ENCODE measurements at places on chromosomes 12 and 14.
A peak's percentile ranks its signal among the peaks of the same experiment; 100 is the strongest.

DNA sequence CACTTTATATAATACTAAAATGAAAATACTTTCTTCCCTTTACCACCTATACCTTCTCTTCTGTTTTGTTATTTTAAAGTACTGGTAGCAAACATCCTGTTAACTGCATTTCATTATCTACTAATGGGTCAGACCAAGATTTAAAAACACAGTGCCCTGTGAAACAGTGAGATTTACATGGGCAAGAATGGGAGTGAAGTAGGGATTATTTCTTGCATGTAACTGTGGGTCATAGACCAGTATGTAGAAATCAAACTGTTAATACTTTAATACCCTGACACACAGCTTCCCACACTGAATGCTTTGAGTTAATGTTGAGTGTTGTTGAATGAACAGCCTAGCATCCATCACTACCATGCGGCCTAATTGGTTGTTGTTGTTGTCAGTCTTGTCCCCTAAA is 61.6 kb downstream of the PLEKHA5 start:
- no peak for DNase-seq

DNA sequence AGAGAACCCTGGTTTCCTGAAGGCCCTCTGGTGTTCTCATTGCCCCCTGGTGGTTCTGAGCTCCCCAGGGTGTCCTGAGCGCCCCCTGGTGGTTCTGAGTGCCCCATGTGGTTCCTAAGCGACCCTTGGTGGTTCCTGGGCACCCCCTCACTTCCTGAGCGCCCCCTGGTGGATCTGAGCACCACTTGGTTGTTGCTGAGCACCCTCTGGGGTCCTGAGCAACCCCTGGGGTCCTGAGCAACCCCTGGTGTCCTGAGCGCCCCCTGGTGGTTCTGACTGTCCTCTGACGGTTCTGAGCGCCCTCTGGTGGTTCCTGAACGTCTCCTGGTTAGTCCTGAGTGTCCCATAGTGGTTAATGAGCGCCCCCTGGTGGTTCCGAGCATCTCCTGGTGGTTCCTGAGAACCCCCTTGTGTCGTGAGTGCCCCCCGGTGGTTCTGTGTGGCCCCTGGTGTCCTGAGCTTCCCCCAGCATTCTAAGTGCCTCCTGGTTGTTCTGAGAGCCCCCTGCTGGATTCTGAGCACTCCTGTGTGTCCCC is 568.3 kb downstream of the TMEM121 start:
- DNase-seq: no peak

GRCh38 chr14:50791201-50791600 is 39.8 kb downstream of the NIN start:
- DNase-seq: no peak

- no peak for DNase-seq
Observed at GRCh38 chr12:82554529-82554928, 132.2 kb upstream of the TMTC2 start.

DNA sequence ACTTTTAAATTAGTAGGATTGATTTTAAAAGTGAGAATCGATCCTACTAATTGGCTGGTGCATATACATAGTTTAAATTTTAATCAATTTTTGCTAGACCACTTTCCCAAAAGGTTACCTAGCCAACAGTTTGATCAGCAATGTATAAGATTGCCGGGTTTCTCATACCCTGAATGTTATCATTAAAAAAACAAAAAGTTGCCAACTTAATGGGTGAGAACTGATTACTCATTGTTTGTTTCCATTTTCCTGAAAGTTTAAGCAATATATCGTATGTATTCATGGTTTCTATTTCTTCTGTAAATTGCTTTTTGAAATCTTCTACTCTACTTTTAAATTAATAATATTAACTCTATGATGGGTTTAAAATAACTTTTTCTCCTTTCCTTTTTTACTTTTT is 4.4 kb upstream of the MYBPC1 start:
- no peak for DNase-seq

DNA sequence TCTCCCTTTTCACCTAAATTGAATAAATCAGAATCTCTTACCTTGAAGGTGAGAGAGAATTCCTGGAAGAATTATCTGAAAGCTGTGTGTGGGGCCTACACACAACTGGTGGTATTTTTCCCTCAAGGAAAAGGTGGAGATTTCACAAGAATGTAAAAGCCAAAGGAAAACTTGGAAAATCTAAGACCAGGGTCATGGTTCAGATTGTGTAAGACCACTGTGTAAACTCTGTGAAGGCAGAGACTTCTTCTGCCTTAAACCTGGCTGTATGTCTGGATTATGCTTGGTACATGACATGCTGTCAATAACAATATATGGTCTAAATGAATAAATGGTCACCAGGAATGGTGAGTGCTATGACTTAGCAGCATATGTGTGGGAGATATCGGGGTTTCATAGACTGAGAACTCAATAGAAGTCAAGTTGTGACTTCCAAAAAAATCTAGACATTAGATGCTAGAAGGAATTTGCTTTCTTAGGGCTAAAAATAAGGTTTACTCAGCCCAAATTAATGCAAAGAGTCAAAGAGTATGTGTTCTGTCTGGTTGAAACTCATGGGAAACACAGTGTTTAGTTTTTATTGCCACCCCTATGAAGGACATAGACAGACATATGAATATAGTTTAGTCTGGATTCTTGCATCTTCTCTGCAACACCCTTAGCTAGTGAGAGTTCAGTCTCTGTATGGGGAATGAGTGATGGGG is 163.7 kb downstream of the SNAPC1 start:
- DNase-seq: no peak

GRCh38 chr12:19683178-19683927 is 244.1 kb downstream of the AEBP2 start:
- DNase-seq: no peak

GRCh38 chr12:2963154-2963759 is 4.1 kb downstream of the TEAD4 start:
- no peak for DNase-seq

- peak; percentile 82 for DNase-seq
Observed at GRCh38 chr14:70907996-70908934, 1.0 kb downstream of the PCNX1 start.

DNA sequence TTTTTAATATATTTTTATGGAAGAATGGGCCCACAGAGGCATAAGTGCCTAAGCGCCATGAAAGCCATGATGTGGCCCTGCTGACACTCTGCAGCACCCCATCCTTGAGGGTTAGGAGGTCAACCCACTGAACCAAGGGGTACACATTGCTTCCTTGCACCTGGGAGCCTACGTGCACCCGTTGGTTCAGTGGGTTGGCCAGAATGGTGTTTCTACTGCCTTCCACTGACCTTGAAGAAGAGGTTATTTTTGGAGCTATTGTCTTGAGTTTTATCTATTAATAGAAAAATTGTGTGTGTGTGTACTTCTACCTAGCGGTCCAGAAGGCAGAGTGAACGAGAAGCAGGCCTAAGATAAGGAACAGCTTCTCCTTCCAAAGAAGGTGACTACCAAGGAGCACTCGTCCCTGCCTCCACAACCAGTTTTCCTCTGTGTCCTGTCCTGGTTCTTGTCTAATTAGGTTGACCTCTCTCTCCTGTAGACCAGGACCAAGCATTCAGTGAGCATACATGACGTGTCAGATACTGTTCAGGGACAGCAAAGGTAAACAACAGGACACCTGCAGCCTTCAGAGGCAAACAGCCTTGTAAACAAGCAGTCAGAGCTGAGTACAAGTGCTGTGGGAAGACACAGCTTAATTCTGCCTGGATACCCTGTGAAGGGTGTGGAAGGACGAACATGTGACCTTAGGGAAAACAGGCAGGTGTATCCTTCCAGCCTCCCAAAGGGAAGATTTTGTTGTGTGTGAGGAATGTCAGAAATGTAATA is 30.4 kb upstream of the PLEK2 start:
- no peak for DNase-seq

DNA sequence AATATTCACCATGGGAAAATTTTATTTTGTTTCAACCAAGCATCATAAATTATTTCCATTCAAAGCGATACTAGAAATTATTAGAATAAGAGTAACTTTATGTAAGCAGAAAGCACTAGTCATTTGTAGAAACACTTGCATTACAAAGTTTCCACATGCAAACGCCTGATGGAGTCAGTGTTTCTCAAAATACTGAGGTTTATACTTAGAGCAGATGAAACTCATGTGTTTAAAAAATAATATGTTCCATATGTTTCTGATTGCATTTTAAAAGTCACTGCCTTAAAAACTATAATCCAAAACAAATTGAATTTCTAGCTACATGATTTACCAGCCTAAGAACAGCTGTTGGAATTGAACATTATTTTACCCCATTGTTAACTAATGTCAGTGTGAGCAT is 1246.4 kb downstream of the SLC16A7 start:
- peak; percentile 34 for DNase-seq

DNA sequence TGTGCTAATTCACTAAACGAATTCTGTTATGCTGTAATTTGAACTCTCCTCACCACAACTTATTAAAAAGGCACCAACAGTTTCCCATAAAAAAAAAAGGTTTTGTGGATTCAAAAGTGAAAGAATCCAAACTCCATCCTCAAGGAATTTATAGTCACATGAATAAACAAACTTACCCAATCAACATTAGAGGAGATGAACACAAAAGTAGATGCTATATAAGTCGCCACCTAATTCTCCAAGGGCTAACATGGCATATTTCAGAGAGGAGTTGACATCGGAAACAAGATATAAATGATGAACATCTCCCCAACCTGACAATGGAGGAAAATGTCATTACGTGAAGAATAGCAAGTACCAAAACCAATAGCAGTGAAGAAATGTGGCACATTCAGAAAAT is 265.5 kb upstream of the PRKD1 start:
- DNase-seq: no peak

GRCh38 chr14:97625477-97625876 is 828.3 kb downstream of the VRK1 start:
- peak; percentile 30 for DNase-seq

GRCh38 chr14:46951103-46951502 is 299.5 kb upstream of the RPL10L start:
- no peak for DNase-seq

DNA sequence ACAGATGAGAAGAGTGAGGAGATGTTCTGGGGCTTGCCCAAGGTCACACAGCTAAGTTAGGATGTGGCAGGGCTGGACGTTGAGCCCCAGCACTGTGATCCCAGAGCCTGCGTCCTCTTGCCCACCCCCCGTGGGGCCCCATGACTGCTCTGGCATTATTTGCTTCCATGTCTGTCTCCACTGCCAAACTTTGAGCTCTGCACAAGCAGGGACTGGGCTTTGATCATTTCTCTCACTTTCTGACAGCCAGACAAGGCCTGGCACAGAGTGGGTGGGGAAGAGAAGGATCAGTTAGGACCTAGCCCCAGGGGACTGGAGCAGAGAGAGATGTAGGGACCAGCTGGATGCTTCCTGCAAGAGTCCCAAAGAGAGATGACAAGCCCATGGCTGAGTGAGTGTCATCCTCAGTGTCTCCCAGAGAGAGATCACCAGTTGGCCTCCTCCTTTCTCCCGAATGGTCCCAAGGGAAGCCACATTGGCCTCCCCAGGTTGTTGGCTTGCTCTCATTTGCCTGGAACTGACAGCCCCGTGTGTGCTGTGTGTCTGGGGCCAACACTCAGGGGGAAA is 126.7 kb upstream of the PWP1 start:
- DNase-seq: no peak

GRCh38 chr14:97301931-97302559 is 504.9 kb downstream of the VRK1 start:
- no peak for DNase-seq

- peak; percentile 62 for DNase-seq
Observed at GRCh38 chr14:50795142-50795541, 35.8 kb downstream of the NIN start.

GRCh38 chr12:48336564-48336963 is 14.2 kb downstream of the ZNF641 start:
- no peak for DNase-seq

GRCh38 chr12:20653871-20654270 is 41.3 kb upstream of the SLCO1C1 start:
- DNase-seq: no peak

DNA sequence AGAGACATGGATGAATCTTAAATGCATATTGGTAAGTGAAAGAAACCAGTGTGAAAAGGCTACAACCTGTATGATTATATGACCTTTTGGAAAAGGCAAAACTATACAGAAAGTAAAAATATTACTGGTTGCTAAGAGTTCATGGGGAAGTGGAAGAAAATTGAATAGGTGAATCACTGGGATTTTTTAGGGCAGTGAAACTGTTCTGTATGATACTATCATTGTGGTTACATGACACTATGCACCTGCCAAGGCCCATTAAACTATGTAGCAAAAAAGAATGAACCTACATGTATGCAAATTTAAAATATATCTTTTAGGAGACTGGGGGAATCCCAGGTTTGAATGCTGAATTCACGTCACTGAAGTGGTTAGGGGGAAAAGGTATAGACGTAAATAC is 12.6 kb upstream of the OR8S1 start:
- DNase-seq: no peak

DNA sequence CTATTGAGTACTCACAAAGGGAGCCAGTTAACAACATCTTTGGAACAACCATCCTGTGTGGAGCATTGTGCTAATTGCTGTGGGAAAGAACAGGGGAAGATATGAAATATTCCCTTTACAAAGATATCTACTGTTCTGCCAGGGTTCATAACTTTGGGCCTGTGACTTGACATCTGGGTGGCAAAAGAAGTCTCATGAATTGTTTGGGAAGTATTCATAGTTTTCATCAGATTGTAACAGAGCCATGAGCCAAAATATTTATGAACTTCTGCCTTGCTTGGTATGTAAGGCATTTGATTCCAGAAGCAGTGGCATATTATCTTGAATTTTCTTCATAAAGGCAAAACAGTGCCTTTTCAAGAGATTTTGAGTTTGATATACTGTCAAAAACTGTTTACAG is 816.2 kb downstream of the DIO2 start:
- no peak for DNase-seq

GRCh38 chr14:92898566-92899131 is 24.3 kb upstream of the CHGA start:
- DNase-seq: no peak

DNA sequence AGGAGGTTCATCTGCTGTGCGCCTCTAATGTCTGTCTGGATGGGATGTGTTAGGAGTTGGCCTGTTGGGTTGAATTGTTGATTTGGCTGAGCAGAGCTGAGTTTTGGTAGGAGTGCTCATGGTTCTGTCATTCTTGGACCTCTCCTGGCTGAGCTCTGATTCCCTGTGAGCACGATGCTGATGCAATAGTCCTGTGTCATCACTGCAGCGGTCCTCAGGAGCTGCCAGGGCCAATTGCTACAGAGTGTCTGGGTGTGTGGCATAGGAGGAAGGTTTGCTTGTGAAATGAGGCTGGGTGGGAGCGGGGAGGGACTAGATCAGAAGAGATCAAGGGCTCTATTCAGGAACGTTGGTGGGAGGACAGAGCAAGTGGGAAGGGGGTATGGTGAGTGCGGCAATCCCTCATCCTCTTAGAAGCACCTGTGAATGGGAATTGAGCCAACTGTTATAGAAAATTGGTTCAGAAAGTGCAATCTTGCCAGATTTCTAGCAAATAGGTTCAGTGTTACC is 21.2 kb downstream of the PEX5 start:
- no peak for DNase-seq

DNA sequence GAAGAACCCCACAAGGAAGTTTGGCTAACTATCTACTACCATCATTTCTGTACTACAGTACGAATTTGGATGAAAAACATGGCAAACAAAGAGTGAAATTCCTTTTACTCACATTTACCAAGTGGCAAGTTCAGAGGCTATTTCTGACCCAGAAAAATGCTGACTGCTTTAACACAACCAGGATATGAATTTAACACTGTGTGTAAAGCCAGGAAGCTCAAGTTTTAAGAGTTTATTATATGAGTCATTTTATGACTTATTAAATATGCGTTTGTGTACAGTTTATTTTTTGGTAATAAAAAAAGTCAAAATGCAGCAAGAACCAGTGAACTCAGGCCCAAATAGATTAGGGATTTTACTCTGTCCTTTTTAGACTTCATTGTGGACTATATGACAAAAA is 58.4 kb upstream of the STAC3 start:
- no peak for DNase-seq

- no peak for DNase-seq
Observed at GRCh38 chr14:76322594-76323220, 53.2 kb upstream of the ESRRB start.
